ENCODE measurements at places on chromosomes 11 and 22.
A peak's percentile ranks its signal among the peaks of the same experiment; 100 is the strongest.

DNA sequence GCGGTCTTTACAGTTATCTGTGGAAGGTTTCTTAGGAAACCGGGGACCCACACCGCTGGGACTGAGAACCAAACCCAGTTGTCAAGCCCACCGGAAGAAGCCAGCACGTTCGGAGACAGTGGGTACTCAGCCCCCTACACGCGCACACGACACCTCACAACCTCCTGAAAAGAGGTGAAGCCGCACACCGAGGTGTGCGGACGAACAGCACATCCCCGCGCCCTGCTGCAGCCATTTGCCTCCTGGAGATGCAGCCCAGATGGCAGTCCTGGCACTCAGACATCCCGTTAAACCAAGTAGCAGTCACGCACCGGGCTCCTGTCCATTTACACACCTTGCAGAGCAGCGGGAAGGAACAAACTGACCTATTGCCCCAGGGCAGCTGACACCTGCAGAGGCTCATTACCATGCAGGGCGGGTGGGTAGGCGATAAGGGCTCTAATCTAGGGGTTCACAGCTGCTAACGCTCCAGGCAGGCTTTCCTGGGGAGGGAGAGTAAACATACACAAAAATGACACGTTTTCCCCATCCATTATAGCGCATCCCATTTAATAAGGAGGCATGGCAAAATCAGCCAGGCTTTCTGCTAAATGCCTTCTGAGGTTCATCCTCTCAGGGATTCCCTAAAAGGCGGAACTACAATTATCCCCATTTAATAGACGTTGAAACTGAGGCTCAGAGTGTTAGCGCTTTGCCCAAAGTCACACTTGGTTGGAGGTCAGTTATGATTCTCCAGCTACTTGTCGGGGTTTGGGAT lies 864 bp upstream of the EHBP1L1 start:
- DNase-seq = no peak

DNA sequence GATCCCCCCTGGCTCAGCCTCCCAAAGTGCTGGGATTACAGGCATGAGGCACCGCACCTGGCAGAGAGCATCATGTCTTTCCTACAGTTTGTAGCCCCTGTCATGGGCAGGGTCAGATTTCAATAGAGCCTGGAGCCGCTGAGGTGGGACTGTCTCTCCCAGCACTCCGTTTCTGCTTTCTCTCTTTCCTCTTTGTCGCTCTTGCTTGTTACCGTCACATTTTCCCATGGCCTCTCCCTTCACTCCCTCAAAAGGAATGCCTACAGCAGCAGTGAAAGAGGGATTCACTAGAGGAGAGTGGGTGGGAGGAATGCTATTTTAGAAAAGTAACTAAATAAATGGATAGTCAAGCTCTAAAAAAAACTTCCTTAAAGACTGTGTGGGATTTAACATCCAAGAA lies 136.7 kb upstream of the TTC12 start:
- DNase-seq = no peak

- no peak for DNase-seq
Observed at GRCh38 chr11:72326151-72326848, 82.3 kb upstream of the PHOX2A start.

DNA sequence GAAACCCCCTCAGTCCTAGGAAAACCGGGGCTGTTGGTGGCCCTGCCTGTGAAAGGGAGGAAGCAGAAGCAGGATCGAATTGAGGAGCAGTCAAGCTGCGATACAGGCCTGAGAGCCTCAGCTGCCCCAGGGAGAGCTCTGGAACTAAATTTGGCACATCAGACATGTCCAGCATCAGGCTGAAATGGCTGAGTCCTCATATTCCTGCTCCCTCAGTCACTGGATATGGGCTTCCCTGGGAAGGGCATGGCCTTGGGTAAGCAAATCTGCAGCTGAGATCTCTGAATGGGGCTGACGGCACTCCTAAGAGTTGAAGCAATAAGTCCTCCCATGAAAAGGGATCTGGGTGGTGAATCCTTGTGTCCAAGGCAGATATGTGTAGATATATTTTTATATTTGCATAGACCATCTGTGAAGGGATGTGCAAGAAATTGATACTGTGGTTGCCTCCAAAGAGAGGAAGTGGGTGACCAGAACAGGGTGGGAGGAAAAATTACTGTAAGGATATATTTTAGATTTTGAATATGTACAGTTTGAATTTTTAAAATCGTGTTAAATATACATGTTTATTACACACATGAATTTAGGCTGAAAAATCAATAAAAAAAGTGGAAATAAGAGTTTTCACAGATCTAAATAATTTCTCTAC lies 45.5 kb downstream of the APIP start:
- no peak for DNase-seq

DNA sequence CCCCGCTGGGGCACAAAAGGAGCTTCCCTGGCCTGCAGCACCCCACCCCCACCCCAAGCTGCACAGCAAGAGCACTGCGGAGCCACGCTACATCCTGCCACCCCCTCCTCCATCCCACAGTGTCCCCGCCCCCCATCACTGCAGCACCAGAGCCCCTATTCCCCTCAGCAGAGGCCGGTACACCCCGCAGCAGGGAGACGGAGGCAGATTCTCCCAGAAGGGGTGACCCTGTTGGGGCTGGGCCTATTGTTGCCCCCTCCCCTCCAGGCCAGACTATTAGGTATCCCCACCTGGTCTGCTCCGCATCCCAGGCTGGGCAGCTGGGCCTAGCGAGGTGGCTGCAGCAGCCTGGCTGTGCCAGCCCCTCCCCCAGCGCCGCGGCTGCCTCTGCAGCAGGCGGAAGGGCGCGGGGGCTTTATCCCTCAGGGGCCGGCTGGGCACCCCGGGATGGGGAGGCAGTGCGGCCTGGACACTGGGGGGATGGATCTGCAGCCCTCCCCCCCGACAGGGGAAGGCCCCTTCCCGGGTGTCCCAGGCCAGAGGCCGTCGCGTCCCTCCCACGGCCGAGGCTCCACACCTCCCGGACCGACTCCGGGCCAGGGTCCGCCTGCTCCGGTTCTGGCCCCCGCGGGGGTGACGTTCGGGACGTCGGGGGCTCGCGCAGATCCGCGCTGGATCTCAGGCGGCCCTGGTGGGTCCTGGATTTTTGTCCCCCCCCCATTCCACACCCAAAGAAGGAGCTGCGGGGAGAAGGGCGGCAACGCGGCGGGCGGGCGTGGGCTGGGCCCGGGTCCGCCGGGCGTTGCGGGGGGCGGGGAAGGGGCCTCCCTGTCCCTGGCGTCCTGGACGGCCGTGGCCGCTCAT lies 943 bp downstream of the DUSP8 start:
- no peak for DNase-seq

- no peak for DNase-seq
Observed at GRCh38 chr22:26898946-26899605, 241.7 kb downstream of the MIAT start.

DNA sequence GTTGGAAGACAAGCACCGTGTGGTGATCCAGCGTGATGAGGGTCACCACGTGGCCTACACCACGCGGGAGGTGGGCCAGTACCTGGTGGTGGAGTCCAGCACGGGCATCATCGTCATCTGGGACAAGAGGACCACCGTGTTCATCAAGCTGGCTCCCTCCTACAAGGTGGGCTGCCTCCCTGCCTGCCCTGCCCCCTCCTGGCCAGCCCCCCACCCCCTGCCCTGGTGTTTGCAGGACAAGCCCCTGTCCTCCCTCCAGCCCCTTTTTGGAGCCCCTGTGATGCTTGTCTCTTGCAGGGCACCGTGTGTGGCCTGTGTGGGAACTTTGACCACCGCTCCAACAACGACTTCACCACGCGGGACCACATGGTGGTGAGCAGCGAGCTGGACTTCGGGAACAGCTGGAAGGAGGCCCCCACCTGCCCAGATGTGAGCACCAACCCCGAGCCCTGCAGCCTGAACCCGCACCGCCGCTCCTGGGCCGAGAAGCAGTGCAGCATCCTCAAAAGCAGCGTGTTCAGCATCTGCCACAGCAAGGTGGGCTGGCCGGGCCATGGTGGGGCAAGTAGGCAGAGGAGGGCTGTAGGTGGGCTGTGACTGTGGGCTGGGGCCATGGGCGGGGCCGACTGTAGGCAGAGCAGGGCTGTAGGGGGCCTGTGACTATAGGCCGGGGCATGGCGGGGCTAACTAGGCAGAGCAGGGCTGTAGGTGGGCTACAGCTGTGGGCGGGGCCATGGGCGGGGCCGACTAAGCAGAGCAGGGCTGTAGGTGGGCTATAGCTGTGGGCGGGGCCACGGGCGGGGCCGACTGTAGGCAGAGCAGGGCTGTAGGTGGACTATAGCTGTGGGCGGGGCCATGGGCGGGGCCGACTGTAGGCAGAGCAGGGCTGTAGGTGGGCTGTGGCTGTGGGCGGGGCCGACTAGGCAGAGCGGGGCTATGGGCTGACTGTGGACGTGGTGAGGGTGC lies 13.6 kb downstream of the MUC2 start:
- no peak for DNase-seq

DNA sequence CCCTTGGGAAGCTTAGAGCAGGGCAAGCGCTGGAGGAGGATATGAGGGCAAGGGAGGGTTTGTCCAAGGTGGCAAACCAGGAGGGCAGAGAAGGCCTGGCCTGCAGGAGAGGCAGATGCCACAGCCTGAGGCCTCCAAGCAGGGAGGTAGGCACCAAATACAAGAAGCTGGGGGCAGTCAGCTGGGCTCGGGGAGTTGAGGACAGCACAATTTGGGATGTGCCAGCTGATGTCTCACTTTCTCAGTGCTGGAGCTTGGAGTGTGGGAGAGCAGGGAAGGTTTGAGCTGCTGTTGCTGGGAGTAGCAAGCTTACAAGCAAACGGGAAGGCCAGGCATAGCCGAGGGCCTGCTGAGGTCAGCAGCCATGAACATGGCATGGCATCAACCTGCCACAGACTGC lies 4.0 kb downstream of the ZDHHC24 start:
- no peak for DNase-seq

DNA sequence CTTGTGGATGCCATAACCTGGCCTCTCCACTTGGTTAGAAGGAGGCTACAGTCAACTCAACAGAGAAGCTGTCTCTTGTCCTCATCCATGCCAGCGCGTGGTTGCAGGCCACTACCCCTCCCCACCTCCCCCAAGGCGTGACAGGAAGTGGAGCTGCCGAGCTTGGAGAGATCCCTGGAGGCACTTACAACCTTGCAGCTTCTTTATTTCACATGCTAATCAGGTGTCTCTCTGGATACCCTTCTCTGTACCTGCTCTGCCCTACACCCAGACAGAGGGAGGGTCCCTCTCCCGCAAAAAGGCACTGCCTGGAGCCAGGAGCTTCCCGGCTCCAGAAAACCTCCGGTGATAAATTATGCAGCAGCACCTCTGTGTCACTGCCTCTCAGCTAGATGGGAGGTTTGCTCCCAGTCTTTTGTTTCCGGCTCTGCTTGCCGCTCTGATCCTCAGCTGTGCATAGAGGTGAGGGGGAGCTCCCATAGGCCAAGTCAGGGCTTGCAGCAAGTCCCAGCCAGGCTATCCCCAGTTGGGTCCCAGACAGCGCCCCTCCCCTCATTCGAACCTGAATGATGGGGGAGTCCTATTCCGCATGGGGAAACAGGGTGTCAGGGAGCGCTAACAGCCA lies 5.7 kb downstream of the LRP4 start:
- peak; percentile 70 for DNase-seq

DNA sequence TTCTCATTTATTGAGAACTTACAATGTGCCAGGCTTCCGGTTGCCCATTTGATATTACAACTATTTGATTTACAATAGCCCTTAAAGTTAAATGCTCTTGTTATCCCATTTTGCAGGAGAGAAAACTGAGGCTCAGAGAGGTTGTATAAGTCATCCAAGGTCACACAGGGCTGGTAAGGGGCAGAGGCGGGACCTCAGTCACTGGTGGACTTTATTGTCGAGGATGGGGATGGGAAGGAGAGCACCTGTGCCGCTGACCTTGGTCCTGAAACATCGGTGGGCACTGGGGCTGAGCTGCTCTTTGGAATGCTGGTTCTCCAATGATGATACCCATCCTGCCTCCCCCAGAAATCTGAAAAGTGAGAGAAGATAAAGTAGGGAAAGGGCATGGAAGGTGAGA lies 265.4 kb downstream of the MIAT start:
- DNase-seq = no peak

DNA sequence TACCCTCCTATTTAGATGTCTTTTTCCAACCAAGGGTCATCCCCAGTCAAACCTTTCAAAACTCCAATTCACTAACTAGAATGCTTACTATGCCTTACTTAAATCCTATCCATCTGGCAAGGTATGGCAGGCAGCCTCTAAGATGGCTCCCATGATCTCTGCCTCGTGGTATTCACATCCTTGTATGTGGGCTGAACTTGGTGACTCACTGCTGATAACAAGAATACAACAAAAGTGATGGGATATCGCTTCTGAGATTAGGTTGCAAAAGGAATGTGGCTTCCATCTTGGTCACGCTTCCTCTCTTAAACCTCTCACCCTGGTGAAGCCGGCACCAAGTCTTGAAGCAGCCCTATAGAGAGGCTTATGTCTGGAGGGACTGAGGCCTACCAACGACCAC lies 29.6 kb upstream of the UPB1 start:
- no peak for DNase-seq

GRCh38 chr11:87453531-87454089 lies 415.9 kb downstream of the TMEM135 start:
- DNase-seq = no peak

GRCh38 chr11:130829920-130830511 lies 86.3 kb downstream of the SNX19 start:
- DNase-seq = no peak

- DNase-seq = no peak
Observed at GRCh38 chr11:47944632-47945031, 35.7 kb upstream of the PTPRJ start.
